ENCODE measurements at places on chromosomes 4 and X.

GRCh38 chr4:41594432-41594831 is 56.5 kb downstream of the LIMCH1 start:
- no peak for DNase-seq

DNA sequence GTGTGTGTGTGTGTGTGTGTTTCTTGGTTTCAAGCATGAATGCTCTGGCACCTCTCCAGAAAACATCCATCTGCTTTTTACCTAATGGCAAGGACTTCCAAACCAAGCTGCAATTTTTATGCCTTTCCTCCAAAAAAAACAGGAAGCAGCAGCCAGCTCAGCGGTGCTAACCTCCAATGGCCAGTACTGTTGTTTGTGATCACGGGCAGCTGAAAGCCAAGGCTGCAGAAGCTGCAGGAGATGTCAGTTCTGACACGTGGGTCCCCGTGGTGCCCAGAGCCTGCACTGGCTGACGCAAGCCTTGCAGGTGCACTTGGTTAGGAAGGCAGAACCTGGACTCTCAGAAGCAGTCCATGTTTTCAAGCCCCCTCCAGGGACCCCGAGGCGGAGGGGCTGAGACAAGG is 313.6 kb upstream of the DDX53 start:
- DNase-seq, result no peak

- DNase-seq, result peak; percentile 21
These were observed 100.7 kb upstream of the GRPR start for GRCh38 chrX:16022580-16023200.

DNA sequence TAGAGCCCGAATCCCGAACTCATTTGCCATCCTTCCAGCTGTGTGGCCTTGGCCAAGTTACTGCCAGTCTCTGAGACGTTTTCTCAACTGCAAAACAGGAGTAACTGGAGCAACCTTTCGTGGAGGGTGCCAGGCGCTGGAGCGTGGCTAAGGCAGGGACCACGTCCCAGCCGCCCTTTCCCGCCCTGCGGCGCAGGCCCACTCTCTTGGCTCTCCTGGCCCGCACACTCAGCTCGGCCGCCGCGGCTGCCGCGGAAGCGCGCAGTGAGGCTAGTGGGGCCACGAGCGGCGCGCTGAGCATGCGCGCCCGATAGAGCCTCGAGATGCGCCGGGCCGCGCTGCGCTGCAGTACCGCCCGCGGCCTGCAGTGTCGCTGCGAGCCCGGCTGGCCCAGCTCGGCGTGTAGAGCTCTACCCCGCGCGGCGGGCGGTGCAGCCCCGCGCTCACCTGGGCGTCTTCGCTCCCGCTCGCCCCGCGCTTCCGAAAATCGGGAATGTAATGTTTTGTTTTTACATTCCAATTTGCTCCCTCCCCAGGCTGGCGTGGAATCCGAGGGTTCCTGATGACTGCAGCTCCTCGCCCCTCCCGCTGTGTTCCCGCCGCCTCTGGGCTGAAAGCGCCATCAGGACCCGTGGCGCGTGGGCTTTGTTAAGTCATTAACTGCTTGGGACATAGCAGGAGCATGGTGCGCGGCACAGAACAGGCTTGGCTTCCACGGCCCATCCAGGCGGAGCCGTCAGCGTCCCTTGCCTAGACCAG is 4.0 kb upstream of the ZNF518B start:
- peak; percentile 13 for DNase-seq

- no peak for DNase-seq
These were observed 46.5 kb downstream of the ZFYVE28 start for GRCh38 chr4:2371765-2372487.

DNA sequence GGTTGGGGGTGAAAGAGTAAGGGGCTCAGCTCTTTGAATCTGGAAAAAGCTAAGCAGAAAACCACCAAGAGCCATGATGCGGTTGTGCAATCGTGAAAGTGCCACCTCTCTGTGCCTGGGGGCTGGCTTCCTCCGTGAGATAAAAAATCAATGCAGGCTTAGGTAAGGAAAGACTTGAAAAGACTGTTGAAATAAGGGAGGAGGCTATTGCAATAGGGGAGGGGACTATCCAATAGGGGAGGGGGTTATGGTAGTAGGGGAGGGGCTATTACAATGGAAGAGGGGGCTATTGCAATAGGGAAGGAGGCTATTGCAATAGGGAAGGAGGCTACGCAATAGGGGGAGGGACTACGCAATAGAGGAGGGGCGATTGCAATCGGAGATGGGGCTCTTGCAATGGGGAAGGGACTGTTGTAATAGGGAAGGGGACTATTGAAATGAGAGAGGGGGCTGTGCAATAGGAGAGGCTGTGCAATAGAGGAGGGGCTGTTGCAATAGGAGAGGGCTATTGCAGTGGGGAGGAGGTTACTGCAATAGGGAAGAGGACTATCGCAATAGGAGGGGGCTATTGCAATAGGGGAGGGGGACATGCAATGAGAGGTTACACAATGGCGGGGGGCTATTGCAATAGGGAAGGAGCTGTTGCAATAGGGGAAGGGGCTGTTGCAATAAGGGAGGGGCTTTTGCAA is 162.3 kb upstream of the PSAPL1 start:
- no peak for DNase-seq

GRCh38 chr4:118254368-118254767 is 98.4 kb downstream of the PRSS12 start:
- DNase-seq, result no peak

- DNase-seq, result no peak
These were observed 83.9 kb upstream of the RAI2 start for GRCh38 chrX:17944833-17945497.

DNA sequence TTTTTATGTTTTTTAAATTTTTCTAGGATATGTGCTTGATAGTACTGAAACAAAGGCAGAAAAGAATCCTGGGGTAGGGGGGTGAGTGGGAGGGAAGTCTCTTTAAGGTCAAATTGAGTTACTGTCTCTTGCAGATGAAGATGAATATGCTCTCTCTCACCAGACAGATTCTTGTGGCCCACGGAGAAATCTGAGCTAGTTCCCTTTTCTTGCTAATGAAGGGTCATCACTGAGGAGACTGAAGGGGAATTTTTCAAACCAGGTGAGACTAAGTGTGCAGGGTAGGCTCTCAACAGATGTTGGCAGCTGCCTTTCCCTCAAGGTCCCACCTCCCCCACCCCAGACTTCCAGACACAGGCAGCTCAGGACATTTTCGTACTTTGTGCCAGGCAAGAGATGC is 21.5 kb downstream of the FAM9C start:
- DNase-seq, result no peak
